ENCODE measurements at places on chromosomes 13 and 19.
A peak's percentile ranks its signal among the peaks of the same experiment; 100 is the strongest.

- no peak for DNase-seq
These were observed 13.2 kb upstream of the CRTC1 start for GRCh38 chr19:18670312-18670711.

- no peak for DNase-seq
These were observed 1503.8 kb upstream of the PCDH20 start for GRCh38 chr13:62919491-62919890.

GRCh38 chr13:112240076-112240475 is 136.1 kb upstream of the SPACA7 start:
- no peak for DNase-seq

- peak; percentile 97 for DNase-seq
These were observed at the start of gene RNF6 for GRCh38 chr13:26221721-26222519. Gene RNF6, minus strand, starts transcription at chr13:26222314. Its CDS starts 2,665 bp downstream, at chr13:26219649.

DNA sequence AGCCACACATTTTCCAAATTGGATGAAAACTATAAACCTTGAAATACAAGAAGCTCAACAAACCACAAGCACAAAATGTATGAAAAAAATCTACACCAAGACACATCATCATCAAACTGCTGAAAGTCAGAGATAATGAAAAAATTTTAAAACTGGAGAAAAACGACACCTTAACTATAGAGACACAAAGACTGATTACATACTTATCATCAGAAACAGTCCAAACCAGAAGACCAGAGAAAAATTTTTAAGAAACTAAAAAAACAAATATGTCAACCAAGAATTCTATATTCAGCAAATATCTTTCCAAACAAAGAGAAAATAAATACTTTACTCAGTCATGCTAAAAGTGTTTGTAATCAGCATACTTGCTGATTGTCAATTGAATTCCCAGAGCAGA is 8.5 kb upstream of the ZNF823 start:
- no peak for DNase-seq

GRCh38 chr13:73820688-73821087 is 313.5 kb downstream of the KLF12 start:
- DNase-seq = no peak

DNA sequence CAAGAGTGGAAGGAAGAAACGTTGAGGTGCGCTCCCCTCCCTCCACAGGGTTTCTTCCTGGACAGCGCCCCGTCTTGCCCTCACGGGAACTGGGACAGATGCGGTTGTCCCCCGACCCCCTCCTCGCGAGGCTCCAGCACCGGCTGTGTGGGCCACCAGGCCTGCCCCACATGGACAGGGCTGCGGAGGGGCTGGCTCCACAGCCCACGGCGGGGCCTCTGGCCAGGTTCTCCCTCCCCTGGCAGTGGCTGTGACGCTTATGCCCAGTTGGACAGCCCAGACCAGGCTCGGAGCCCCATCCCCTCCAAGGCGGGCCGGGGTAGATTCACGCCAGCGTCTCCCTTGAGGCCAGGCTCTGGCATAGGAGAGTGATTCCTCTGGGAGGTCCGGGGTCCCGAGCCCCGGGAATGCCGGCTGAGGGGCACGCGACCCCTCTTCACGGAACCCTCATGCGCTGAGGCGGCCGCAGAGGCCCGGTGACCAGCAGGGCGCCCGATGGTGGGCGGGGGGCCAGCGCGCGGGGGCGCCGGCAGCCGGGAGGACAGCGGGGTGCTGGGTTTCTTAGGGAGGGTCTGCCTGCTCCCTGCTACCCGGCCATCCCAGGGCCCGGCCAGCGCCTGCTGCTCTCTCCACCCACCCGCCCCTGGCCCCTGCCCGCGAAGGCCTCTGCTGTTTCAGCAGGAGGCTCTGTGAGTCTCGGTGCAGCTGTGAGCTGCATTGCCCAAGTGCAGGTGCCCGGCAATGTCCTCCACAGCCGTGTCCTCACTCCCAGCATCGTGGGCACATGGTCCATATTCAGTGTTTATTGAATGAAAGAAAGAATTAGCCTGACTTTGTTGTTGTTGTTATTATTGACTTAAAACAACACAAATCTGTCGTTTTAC is 20.3 kb upstream of the GAS6 start:
- DNase-seq = no peak

Data from non-pigmented ciliary epithelial cell (primary cell).